ENCODE measurements at places on chromosomes 11 and 22.

DNA sequence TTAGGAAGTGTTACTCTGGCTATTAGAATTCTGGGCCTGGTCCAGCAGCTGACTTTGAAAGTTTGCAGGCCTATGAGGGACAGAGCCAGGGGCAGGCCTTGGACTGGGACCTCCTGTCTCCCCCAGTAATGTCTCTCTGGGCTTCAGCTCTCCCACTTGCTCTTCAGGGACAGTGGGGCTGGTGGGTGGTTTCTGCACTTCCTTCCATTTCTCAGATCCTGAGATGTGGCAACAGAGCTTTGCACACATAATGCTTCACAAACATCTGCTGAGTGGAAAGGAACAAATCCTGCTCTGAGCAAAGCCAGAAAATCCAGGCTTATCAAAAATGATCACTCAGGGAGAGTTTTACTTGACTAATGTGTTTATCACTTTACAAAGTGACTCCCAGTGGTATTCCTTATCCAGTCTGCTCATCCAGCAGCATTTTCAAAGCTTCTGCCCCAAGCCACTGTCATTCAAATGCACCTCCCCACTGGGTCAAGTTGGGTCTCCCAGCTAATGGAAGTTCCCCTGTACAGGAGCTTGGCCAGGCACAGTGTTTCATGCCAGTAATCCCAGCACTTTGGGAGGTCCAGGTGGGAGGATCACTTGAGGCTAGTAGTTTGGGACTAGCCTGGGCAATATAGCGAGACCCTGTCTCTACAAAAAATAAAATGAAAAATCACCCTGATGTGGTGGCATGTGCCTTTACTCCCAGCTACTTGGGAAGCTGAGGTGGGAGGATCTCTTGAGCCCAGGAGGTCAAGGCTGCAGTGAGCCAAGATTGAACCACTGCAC lies 13.5 kb upstream of the OSBP2 start:
- DNase-seq, result no peak

GRCh38 chr11:119434591-119435330 lies 11.8 kb upstream of the THY1 start:
- DNase-seq, result no peak

- DNase-seq, result no peak
Observed at GRCh38 chr11:8567602-8568198, 26.3 kb downstream of the STK33 start.

DNA sequence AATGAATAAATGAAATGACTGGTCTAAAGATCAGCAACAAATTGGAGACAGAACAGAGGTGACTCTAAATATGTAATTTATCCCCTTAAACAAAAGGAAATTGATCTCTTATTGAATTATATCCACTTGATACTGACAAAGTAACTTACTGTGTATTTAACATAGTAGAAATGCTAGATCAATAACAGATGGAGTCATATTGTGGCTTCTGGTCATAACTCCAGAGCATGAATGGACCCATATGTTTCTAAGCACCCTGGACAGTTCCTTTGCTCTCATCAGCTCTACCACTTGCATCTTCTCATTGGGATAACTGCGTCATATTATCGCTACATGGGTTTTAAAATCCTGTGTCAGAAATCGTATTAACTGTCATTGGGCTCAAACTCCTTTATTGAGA lies 222.3 kb downstream of the ETS1 start:
- DNase-seq, result no peak

DNA sequence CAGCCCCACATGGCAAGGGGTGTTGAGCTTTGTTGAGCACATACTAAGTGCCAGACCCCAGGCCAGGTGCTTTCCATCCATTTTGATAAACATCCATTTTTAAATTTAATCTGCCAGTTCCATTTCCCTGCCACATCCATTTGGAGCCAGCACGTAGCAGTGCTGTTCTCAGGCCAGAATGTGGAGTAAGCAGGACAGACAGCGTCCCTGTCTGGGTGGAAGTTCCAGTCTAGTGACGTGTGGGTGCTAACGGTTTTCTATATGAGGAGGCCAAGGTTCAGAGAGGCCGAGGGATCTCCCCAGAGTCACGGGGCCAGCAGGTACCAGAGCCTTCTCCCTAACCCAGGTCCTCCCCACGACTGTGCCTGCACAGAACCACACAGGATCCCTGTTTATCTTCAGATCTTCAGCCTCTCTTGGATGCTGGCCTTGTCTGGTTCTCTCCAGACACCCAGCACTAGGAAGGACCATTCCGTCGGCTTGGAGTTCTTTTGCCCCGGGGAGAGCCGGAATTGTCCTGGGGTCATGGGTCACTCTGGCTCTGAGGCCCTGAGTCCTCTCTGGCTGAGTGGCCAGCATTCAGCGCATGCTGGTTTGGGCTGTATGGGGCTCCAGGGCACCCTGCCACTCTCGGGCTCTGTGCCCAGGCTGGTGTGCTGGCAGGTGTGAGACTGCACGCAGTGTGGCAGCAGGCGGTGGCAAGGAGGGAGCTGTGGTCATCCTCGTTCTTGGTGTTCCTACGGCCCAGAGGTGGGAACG lies 63.6 kb upstream of the PPARA start:
- DNase-seq, result no peak

GRCh38 chr22:26811647-26811992 lies 154.2 kb downstream of the MIAT start:
- no peak for DNase-seq

DNA sequence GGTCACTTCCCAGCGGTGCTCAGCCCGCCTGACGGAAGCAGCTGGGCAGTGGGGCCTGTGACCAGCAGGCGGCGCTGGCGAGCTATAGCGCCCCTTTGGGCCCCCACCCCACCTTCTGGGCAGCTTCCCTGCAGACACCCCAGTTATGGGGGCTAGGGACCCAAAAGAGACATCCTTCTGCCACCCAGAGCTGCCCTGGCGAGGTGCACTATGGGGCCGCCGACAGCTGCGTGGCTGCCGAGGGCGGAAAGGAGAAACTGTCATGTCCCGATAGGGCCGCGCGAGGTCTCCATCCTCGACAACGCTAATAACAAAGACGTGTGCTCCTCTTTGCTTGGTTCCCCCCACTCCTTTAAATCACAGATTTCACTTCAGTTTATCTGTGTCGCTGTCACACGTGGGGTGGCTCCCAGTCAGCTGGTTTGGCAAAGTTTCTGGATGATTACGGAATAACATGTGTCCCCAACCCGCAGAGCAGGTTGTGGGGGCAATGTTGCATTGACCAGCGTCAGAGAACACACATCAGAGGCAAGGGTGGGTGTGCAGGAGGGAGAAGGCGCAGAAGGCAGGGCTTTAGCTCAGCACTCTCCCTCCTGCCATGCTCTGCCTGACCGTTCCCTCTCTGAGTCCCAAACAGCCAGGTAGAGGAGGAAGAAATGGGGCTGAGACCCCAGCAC lies 673 bp upstream of the MYO7A start:
- DNase-seq, result peak; percentile 54

- DNase-seq, result no peak
Observed at GRCh38 chr11:61157743-61158142, 3.5 kb downstream of the VPS37C start.

- no peak for DNase-seq
Observed at GRCh38 chr11:116373104-116373944, 399.5 kb downstream of the BUD13 start.

DNA sequence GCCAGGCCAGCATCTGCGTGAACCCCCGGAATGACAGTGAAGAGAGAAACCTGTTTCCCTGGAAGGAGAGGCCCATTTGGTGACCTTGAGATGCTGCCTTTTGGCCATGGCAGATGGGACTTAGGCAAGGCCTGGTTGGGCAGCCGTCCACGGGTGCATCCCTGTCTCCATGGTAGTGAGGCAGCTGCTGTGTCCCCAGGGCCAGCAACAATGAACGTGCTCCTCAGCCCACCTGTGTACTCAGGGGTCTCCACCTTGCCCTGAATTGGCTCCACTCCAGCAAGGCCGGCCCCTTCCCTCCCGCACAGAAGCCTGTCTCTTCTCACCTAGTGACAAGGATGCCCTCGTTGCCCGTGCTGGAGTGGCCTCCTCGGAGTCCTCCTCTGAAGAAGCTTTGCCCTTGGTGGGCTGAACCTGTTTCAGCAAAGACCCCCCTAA lies 441.1 kb downstream of the TBC1D22A start:
- DNase-seq, result peak; percentile 2

GRCh38 chr11:44774108-44774507 lies 47.3 kb downstream of the TSPAN18 start:
- DNase-seq, result no peak

- no peak for DNase-seq
Observed at GRCh38 chr11:116576526-116576925, 196.3 kb downstream of the BUD13 start.

- no peak for DNase-seq
Observed at GRCh38 chr11:116517584-116517983, 255.2 kb downstream of the BUD13 start.

DNA sequence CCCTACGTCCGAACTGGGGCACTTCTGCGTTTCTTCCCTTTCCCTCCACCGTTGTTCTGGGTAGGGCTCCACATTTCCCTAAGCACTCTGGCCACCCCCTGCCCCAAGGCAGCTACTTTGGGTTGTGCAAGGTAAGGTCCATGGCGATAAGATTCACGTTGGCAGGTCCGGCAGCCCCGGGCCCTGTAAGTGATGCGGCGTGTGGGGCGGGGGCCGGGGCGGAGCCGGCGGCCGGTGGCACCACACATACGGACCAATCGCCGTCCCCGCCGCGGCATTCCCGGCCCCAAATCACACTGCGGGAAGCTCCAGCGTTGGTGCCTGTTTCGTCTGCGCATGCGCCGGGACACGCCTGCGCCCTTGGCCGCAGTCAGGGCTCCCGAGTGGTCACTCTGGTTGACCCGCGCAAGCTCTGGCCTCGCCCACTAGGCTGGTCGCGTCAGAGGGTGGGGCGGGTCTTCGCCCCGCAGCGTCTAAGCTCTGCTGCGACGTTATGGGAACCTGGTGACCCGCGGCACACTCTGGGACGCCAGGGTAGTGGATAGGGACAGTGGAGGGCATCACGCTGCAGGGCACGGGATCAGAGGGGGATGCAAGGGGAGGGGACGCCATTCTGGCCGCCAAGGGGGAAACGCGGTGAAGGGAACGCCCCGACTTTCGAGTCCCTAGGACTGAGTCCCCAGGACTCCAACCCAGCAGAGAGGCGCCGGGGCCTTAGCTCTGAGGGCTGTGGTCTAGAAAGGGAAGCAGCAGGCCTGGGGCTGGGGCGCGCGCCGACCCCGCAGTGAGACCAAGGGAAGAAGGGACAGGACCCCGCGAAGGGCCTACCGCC lies 1.6 kb downstream of the FADS1 start:
- peak; percentile 36 for DNase-seq

Measured in stimulated activated CD4-positive, alpha-beta T cell treated with anti-CD3 and anti-CD28 coated beads, Interleukin-4, amount 100 ng/mL, for 24 hours (primary cell).